ENCODE measurements at places on chromosomes 7 and 10. TPM values are rescaled to one million over a fixed set of nuclear protein-coding genes. Genes with fewer than 3 reads are reported as not detected.

LIPK gene
- total RNA-seq, result not detected

MNX1 gene
- total RNA-seq, result not detected

ABCB1 gene
- total RNA-seq, result 2.4 TPM

RSPH10B gene
- total RNA-seq, result under 0.01 TPM

PPIF gene
- total RNA-seq, result 90.8 TPM

ADAM12 gene
- total RNA-seq, result 30.4 TPM

CDK1 gene
- 82.0 TPM for total RNA-seq

RSPH10B2 gene
- total RNA-seq, result 0.22 TPM

AGAP3 gene
- 89.7 TPM for total RNA-seq

CDNF gene
- total RNA-seq, result 1.1 TPM

COMTD1 gene
- total RNA-seq, result 8.3 TPM

AKR1E2 gene
- total RNA-seq, result 15.3 TPM

BAG3 gene
- 23.6 TPM for total RNA-seq

SPDYE2 gene
- total RNA-seq, result not detected

RAB19 gene
- total RNA-seq, result not detected

ZSWIM8 gene
- 85.5 TPM for total RNA-seq

SDK1 gene
- 1.1 TPM for total RNA-seq

KIFBP gene
- total RNA-seq, result 34.6 TPM

ASB4 gene
- not detected for total RNA-seq

CFAP70 gene
- 0.44 TPM for total RNA-seq

SPDYE11 gene
- not detected for total RNA-seq

SPDYE6 gene
- not detected for total RNA-seq

GNAT3 gene
- not detected for total RNA-seq

ZNF804B gene
- not detected for total RNA-seq

ANKRD7 gene
- 0.22 TPM for total RNA-seq

H2BK1 gene
- not detected for total RNA-seq

PNLIP gene
- total RNA-seq, result not detected

GTF2I gene
- 145 TPM for total RNA-seq

XRCC2 gene
- 0.22 TPM for total RNA-seq

OR2A12 gene
- not detected for total RNA-seq

PAOX gene
- 8.5 TPM for total RNA-seq

STEAP4 gene
- total RNA-seq, result under 0.01 TPM

POP7 gene
- total RNA-seq, result 19.5 TPM

HYAL4 gene
- total RNA-seq, result 1.3 TPM

AKR1B15 gene
- total RNA-seq, result 0.22 TPM

TSPAN12 gene
- total RNA-seq, result 0.44 TPM

KCND2 gene
- total RNA-seq, result 9.6 TPM

MAD1L1 gene
- 37.2 TPM for total RNA-seq

PON1 gene
- not detected for total RNA-seq

PODXL gene
- total RNA-seq, result 0.88 TPM

HTR7 gene
- 13.5 TPM for total RNA-seq

ATAD1 gene
- 39.9 TPM for total RNA-seq

PLEKHS1 gene
- not detected for total RNA-seq

USP6NL gene
- total RNA-seq, result 21.9 TPM

SYNPO2L gene
- total RNA-seq, result 0.43 TPM

KMT2E gene
- total RNA-seq, result 109 TPM

AS3MT gene
- total RNA-seq, result 0.88 TPM

MORN4 gene
- total RNA-seq, result 5.7 TPM

AFAP1L2 gene
- total RNA-seq, result 62.2 TPM

AUTS2 gene
- 1.4 TPM for total RNA-seq

PTPN20 gene
- 0.72 TPM for total RNA-seq

BICC1 gene
- total RNA-seq, result 29.8 TPM

MACC1 gene
- total RNA-seq, result not detected

TMEM196 gene
- not detected for total RNA-seq

C10orf62 gene
- not detected for total RNA-seq

ASB15 gene
- not detected for total RNA-seq

Data from placental pericyte (primary cell).